Stimulated activated CD4-positive, alpha-beta T cell treated with anti-CD3 and anti-CD28 coated beads, Interleukin-15, amount 100 ng/mL, for 1 hour (primary cell): ENCODE measurements at places on chromosomes 3 and 15.
A peak's percentile ranks its signal among the peaks of the same experiment; 100 is the strongest.

GRCh38 chr3:50574444-50574831, 5.1 kb downstream of the HEMK1 start:
- no peak for DNase-seq

GRCh38 chr3:96175500-96175899, 638.9 kb upstream of the EPHA6 start:
- no peak for DNase-seq

- no peak for DNase-seq
Observed at GRCh38 chr15:31323627-31324026, 3.0 kb upstream of the KLF13 start.

DNA sequence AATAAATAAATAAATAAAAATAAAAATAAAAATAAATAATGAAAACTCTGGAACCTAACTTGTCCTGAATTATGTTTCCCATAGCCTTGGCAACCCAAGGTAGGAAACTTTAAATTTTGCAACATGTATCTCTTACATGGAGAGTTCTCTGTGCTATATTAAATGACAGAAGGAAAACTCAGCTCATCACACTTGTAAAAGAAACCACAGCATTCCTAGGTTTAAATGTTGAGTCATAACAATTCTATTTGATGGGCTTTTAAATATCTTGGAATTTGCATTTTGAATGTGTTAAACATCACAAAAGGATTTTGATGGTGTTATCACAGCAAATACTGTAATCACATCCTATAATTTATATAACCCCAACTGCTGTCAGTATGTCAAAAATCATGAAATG, 144.2 kb downstream of the LRTM1 start:
- DNase-seq = no peak

GRCh38 chr15:101087172-101087769, 164.6 kb downstream of the CHSY1 start:
- DNase-seq = no peak

- DNase-seq = no peak
Observed at GRCh38 chr3:155912579-155913190, 42.2 kb downstream of the GMPS start.

GRCh38 chr3:53817211-53817610, 29.0 kb downstream of the CHDH start:
- no peak for DNase-seq

DNA sequence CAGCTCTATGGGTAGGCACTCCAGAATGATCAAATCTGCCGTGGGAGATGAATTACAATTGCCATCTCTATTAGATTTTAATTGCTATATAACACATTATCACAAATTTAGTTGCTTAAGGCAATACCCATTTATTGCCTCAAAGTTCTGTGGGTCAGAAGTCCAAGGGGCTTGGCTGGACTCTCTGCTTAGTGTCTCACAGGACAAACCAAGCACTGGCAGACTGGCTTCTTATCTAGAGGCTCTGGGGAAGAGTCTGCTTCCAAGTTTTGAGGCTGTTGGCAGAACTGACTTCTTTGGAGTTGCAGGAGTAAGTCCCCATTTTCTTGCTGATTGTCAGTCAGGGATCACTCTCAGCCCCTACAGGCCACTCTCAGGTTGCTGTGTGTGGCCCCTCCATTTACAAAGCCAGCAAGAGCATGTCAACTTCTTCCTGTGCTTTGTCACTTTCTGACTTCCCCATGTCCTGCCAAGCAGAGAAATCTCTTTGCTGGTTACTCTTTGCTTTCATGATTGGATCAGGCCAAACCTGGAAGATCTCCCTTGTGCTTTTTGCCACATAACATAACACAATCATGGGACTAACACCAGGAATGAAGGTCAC, 93.5 kb upstream of the PRICKLE2 start:
- DNase-seq = no peak

DNA sequence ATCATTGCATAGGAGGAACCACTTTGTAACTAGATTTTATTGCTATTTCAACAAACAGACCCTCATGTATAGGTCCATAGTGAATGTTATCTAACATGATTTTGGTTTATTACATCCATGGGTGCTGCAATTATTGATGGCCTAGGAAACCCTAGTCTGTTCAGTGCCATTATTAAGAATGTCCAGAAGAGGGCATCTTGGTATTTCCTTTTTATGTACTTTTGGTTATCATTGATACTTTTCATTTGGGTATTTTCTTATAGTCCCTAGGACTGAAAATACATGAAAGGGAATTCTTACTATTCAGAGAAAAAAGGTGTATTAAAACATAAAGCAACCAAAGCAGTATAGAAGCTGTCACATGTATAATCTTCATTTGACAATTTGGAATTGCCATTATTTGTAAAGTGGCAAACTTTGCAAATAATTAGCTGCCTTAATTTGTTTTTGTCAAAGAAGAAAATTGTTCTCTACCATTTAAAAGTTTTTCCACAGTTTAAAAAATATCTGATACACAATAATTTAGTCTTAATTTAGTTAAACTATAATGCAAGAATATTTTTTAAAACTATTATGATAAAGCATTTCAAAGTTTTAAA, 48.7 kb downstream of the CNOT10 start:
- no peak for DNase-seq

GRCh38 chr3:110738531-110738930, 333.1 kb upstream of the NECTIN3 start:
- DNase-seq = no peak

GRCh38 chr3:16011376-16011775, 163.1 kb upstream of the GALNT15 start:
- no peak for DNase-seq

DNA sequence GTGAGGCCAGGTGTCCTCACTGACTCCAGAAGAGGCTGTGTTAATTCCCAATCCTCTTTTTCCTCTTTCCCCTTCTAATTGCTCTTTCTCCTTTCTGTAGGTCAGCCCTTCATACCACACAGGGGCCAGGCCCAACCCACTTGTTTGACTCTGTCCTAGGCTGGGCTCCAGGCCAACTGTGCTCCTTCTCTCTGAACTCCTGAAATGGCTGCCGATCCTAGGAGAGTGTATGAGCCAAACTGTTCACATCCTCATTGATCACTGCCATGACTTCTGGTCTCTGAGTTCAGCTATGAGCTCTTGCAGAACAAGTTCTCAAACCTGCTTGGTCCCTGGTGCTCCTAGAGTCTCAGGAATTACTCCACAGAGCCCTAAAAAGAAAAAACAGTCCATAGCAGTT, 145.1 kb downstream of the VGLL4 start:
- DNase-seq = no peak

DNA sequence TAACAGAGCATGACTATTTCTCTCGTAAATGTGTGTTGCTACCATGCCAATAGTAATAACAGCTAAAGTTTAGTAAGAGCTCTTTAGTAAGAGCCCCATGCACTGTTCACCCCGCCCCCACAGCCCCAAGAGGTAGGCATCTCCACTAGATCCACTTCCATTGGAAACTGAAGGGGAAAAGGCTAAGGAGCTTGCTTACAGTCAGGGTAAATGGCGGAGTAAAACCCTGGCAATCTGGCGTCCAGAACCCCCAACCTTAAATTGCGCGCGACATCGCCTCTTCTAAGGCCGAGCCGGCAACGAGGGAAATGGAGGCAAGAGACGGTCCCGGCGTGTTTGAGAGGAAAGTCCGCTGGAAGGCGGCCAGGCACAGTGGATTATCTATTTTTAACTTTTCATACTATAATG, 654 bp upstream of the C3orf38 start:
- DNase-seq = peak; percentile 12

DNA sequence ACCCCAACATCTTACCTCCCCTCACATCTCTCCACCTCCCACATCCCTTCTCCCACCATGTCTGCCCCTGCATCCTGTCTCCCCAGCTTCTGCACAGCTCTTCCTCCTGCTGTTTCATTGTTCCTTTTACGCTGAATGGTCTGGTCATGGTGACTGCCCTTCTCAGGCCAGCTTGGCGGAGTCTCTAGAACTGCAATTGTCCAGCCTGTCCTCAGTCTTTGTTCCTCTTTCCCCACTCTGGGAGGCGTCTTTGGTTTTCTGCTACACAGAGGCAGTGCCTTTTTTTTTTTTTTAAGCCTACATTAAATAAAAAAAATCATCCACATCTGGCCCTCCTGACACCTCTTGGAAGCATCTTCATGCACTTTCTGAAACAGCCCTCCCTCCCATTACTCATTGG, 49.1 kb upstream of the SEC22A start:
- DNase-seq = no peak

DNA sequence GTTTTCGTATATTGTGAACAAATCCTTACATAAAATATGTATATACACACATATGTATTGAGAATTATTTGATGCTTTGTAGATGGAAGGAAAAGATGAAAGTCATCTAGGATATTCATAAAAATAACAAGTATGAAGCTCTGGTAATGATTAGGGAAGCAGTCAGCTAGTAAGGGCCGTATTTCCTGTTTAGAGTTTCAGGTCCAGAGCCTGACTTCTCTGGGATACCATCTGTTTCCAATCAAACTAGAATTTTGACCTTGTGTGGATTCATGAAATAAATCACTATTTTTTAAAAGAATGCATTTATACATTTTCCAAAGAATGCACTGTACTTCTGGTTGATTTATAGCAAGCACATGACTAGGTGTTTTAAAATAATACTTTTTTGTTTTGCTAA, 156.1 kb upstream of the CGNL1 start:
- no peak for DNase-seq

- peak; percentile 27 for DNase-seq
Observed at GRCh38 chr3:196192036-196192523, 19.1 kb downstream of the ZDHHC19 start.

GRCh38 chr3:171704814-171705213, 105.5 kb downstream of the PLD1 start:
- no peak for DNase-seq

DNA sequence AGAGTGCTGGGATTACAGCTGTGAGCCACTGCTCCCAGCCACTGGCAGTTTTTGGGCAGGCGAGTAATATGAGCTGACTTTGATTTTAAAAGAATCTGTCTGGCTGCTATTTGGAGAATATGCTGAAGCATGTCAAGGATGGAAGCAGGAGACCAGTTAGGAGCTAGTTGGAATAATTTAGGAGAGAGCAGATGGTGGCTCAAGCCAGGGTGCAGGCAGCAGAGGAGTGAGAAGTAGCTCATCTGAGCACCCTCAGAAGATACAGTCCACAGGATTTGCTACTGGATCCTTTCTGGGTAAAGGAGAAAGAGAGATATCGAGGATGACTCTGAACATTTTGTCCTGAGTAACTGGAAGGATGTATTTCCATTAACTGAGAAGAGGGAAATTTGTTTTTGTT, 30.4 kb upstream of the BDH1 start:
- DNase-seq = no peak

DNA sequence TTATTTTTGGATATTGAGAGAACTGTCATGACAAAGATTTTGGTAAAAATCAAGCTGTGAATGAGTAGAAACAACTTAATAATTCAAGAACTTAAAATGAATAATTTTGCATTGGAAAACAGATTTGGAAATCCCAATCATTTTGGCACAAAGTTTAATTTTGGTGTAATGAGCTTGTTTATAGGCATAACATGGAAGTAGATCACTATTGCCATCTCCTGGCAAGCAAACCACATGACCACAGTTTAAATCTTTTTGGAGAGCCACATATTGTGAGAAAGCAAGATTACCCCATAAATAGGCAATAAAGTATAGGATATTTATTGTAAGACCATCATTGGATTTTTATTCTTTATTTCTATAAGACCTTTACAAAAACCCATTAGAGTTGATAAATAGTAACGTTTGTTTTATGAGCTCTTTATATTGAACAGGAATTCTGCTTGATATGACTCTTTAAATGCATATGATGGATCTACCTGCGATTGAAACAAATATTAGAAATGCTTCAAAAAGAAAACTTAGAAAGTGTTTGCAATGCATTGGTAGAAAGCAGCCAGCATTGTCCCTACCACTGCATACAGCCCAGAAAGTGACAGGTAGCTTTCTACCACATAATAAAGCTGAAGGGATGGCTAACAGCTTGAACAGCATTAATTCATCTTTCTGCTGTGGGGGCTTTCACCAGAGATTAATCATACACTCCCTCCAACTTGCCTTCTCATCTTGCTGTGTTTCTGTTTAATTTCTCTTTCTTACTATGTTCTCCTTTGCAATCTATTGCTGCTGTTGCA, 766.8 kb downstream of the TBL1XR1 start:
- DNase-seq = no peak

DNA sequence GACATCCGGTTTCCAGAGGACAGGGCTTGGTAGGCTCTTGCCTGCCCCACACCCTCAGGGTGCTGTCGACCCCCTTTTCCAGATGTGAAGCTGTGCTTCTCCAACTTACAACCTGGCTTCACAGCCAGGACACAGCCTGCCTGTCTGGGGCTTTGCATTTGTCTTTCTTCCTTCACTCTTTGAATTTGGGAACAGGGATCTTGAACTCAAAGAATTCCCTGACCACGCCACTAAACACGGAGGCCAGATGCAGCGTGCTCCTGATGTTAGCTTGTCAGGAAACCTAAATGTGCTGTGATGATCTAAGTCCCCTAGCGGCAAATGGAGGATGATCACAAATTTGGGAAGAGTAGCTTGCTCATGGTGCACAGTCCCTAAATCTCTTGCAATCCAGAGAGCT, 244.8 kb upstream of the RGMA start:
- no peak for DNase-seq

- DNase-seq = no peak
Observed at GRCh38 chr15:32706704-32707103, 11.1 kb upstream of the GREM1 start.

- DNase-seq = no peak
Observed at GRCh38 chr3:184924547-184924946, 112.6 kb downstream of the VPS8 start.

- DNase-seq = no peak
Observed at GRCh38 chr15:84818261-84819131, 1.3 kb downstream of the ALPK3 start.

DNA sequence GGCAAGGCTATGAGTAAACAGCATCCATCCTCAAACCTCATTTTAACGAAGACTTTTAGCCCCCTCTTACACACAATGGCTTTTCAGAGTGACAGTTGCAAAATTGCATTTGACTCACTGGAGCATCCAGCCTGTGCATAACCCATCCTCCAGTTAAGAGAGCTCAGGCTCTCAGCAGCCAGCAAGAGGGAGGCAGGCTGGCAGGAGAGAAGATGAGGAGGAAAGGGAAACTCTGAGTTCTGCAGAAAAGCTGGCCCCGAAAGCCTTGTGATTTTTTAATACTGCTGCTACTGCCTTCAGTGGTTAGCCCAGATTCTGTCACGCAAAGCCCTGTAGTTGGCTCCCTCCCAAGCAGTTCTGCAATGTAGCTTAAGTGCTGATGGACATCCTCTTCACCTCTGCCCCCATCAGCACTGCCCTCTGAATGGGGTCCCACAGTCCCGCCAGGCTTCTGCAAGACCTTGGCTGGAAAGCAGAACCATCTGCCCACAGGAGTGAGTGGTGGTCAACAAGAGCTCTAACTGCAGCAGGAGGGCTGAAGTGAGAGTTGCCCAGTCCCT, 371.3 kb downstream of the EPHB1 start:
- DNase-seq = no peak

DNA sequence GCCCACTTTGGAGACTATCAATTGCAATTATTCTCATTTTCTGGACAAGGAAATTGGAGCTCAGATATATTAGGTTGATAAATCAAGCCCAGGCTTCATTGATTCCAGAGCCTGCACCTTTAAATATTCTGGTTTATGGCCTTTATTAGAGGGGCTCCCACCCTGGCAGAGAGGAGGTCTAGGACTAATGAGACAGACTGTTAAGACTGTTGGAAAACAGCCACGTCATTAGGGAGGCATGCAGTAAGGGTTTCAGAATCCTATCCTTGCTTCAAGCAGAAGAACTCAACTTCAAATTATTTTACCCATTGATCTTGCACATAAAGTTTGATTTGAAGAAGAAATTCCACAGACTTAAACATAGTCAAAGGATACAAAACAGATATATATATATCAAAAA, 33.8 kb upstream of the KCNH8 start:
- no peak for DNase-seq

- DNase-seq = no peak
Observed at GRCh38 chr3:45773072-45773471, 23.3 kb downstream of the SLC6A20 start.
